ENCODE measurements at places on chromosomes 5 and 9.

- no peaks in the 10 kb centered on the region for H3K27me3 ChIP-seq
- H3K4me3 ChIP-seq, result no peak overlapping the region
- H3K27ac ChIP-seq, result no peak overlapping the region
- H3K4me1 ChIP-seq, result no peaks in the 10 kb centered on the region
Observed at GRCh38 chr5:58077416-58077815, 382.5 kb downstream of the PLK2 start.

DNA sequence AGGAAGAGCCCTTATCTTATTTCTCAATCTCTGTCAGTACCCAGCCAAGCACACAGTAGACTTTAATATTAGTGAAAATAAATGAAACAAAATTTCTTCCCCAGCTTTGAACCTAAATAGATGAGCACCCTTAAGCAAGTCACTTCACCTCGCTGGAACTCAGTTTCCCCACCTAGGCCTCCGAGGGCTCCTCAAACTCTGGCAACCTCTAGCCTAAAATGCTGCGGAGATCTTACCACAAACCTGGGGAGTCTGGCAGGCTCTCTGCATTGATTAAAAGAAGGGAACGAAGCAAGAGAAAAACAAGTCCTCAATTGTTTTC lies 326 bp downstream of the RIGI start:
- peak overlapping the region; percentile 98 for H3K4me3 ChIP-seq
- peak overlapping the region; percentile 94 for H3K27ac ChIP-seq
- no peak for DNase-seq
- H3K36me3 ChIP-seq, result peaks cover 31% of the 10 kb centered on the region
- H3K4me1 ChIP-seq, result peaks cover 55% of the 10 kb centered on the region
- no peaks in the 10 kb centered on the region for H3K27me3 ChIP-seq

DNA sequence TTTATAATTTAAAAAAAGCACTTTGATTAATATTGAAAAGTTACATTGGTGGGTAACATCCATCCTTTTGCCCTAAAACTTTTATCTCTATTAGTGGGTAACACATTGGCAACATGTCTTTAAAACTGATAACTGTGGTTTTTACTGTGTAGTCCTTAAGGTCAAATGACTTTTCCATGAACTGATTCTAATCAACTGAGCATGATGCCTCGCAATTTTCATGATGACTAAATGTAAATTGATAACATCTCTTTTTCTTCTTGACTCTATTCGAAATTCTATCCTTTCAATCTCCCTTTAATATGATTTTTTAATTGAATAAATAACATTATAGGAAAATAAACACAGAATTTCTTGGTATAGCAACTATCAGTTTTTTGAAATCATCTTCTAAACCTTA lies 6.3 kb upstream of the IL5 start:
- H3K27ac ChIP-seq, result no peak overlapping the region
- peaks cover 5% of the 10 kb centered on the region for H3K4me1 ChIP-seq
- no peaks in the 10 kb centered on the region for H3K36me3 ChIP-seq
- no peak for DNase-seq

DNA sequence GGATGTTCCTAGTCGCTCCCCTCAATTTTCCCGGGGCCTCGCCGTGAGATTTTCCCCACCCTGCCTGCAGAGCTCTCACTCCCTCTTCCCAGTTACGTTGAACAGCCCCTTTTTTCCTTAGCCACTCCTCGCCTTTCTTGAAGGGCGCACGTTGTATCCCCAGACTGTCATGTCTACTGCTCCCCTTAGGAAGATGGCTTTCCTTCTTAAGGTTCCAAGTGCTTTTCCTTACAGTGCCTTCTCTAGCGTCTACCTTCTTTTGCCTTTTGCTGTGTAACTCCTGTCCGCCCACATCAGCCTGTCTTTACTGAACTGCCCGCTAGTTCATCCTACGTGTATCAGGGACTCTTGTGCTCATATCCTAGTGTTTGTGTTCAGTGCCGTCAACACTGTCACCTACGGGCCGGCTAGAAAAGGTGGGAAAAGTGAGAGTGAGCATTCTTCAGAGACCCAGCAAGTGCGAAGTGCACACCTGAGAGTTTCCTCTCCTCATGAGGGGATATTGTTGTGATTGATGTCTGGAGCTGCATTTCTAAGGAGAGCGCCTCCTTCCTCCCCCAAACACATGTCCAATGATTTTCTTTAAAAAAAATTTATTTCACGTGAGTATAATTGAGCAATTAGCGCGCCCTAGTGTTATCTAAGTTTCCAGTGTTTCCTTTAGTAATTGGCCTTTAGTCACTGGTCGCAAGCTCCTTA lies 764 bp downstream of the CAMLG start:
- no peaks in the 10 kb centered on the region for H3K27me3 ChIP-seq
- H3K4me1 ChIP-seq, result peaks cover 33% of the 10 kb centered on the region
- peak; percentile 20 for DNase-seq
- H3K4me3 ChIP-seq, result peak overlapping the region; percentile 86

DNA sequence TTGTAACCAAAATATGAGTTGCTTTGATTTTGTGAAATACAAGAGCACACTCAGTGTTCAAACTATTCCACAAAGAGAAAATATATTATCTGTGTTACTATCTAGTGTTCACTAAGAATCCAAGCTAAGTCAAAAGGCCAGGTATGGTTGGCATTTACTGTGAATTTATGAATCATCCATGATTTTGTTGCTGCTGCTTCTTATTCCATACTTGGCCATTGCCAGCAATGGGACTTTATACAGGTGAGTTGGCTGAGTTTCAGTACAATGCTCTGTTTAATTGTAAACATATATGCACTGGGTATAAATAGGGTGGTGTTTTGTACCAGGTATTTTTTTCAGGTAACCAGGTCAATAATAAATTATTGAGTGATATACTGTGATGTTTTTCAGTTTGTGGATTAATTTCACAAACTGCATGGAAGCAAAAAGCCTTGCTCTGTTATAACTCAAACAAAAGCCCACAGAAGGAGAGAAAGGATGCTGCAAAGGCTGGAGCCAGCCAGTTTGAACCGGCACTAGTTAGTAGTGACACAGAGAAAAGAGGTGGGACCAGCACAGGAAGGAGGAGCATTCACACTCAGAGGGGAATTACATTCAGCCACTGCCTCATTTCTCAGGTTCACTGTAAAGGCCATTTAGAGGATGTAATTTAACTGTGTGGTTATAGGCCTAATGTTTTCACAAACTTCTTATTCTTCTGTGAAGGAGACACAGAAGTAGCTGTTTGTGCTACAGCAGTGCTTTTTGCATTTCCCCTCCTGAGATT lies 381.8 kb downstream of the ADGRV1 start:
- no peak overlapping the region for H3K27ac ChIP-seq
- H3K4me1 ChIP-seq, result peaks cover 2% of the 10 kb centered on the region
- H3K36me3 ChIP-seq, result no peaks in the 10 kb centered on the region
- no peak overlapping the region for H3K4me3 ChIP-seq
